Hair follicular keratinocyte (primary cell): ENCODE measurements at places on chromosomes 5 and 9. TPM values are rescaled to one million over a fixed set of nuclear protein-coding genes. Genes with fewer than 3 reads are reported as not detected.

Gene SPATA6L
- 0.15 and 1.6 TPM in 2 replicates for total RNA-seq

Gene MARCHF11
- total RNA-seq, result not detected in 2 replicates

Gene PCDHA6
- 0.16 TPM in 1 of 2 replicates, not detected in the other for total RNA-seq

Gene PTGR1
- 53.1 and 57.5 TPM in 2 replicates for total RNA-seq
